ENCODE measurements at places on chromosomes 16 and 17.

DNA sequence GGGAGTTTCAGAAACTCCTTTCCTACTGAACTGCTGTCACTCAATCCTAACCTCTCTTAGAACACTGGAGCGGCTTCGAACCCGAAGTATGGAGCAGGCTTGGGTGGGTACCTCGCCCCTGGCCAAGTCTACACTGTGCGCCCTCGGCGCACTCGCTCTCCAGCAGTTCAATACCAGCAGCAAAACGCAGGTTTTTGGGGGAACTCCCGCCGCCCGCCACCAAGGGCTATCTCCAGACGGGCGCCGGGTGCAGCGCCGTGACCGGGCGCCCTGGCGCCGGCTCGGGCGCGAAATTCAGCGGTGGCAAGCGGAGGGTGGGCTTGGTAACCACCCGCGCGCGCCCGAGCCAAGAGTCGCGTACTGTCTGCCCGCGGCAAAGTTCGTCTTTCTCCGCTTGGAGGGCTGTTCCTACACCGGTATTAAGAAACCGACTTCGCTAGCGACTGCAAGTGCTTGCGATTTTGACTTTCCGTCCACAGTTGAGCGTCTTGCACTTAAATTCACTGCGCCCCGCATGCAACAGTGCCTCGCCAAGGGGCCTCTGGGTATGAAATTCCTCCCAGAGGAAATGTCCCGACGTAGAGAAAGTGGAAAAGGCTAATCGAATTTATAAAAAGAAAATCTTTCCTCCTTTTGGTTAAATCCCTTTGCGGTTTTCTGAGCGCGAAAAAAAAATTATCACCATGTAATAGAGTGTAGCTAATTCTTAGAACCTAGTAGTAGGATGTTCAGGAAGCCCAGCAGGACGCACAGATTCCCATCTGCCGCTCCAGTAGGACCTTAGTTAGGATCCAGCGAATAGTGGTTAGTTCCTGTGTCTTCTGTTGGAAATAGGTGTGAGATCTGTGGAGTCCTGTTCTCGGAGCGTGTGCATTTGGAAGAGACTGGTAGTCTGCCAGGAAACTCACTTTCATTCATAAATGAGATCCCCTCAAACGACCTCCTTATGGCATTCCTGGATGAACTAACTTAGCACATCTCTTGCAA is 5.0 kb upstream of the SALL1 start:
- no peak for DNase-seq

GRCh38 chr16:47984669-47985068 is 171.1 kb downstream of the ABCC12 start:
- no peak for DNase-seq

DNA sequence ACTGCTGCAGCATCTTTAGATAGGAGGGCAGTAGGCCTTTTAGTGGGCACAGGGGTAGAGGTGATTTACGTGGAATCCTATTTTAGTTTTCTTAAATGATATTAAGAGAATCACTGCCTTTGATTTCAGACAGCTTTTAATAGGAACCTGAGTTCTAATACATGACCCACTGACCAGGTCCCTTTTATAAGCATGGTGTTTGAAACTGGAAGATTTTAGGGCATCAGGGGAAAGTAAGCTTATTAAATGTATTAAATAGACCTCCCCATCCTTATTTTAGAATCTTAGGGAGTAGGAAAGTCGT is 2.0 kb downstream of the MSL1 start:
- DNase-seq, result no peak

DNA sequence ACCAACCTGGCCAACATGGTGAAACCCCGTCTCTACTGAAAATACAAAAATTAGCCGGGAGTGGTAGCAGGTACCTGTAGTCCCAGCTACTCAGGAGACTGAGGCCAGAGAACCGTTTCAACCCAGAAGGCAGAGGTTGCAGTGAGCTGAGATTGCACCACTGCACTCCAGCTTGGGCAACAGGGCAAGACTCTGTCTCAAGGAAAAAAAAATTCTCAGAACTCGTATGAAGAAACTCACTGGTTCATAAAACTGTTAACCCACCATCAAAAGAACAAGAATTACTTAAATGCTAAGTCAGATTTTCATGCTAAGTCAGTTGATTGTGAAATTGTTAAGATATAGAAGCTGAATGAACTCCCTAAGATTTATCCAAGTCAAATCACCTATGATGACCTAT is 31.3 kb downstream of the SLC39A11 start:
- DNase-seq, result no peak

GRCh38 chr17:977166-977565 is 2.4 kb downstream of the NXN start:
- DNase-seq, result no peak

- DNase-seq, result no peak
These were observed 26.0 kb downstream of the NME3 start for GRCh38 chr16:1745181-1745899.

- no peak for DNase-seq
These were observed 132.7 kb upstream of the HSBP1 start for GRCh38 chr16:83674931-83675535.

DNA sequence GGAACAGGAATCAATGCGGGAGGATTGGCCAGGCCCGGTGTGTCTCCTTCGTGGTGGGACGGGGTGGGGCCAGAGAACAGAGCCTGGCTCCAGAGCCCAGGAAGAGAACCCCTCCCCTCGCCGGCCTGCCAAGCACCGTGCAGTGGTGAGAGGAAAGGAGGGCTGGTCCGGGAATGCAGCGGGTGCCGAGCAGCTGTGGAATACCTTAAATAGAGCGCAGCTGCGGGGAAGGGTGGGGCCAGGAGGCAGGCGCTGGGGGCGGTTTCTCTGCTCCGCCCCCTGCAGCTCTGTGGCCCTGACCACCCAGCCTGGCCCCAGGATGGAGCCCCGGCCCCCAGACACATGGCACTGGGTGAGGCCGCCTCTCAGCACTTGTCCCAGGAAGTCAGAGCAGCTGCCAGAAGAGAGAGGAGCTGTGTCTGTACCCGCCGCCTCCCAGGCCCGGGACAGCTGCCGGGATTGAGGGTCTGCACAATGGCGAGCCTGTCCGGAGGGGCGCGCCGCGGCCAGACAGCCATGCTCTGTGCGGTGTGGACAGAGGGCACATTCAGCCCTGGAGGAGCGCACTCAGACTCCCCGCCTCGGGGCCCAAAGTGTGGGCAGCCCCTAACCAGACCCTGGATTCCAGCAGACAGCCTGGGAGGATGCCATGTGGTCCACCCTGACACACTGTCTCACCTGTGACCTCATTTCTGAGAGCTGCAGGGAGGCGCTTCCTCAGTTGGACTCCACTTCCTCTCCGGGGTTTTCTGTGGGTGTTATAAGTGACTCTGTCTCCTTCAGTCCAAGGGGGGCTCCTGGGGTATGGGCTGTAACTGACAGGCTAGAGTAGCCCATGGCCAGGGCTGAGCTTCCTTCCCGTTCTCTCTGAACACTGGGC is 268.8 kb downstream of the SEC14L1 start:
- DNase-seq, result peak; percentile 56

DNA sequence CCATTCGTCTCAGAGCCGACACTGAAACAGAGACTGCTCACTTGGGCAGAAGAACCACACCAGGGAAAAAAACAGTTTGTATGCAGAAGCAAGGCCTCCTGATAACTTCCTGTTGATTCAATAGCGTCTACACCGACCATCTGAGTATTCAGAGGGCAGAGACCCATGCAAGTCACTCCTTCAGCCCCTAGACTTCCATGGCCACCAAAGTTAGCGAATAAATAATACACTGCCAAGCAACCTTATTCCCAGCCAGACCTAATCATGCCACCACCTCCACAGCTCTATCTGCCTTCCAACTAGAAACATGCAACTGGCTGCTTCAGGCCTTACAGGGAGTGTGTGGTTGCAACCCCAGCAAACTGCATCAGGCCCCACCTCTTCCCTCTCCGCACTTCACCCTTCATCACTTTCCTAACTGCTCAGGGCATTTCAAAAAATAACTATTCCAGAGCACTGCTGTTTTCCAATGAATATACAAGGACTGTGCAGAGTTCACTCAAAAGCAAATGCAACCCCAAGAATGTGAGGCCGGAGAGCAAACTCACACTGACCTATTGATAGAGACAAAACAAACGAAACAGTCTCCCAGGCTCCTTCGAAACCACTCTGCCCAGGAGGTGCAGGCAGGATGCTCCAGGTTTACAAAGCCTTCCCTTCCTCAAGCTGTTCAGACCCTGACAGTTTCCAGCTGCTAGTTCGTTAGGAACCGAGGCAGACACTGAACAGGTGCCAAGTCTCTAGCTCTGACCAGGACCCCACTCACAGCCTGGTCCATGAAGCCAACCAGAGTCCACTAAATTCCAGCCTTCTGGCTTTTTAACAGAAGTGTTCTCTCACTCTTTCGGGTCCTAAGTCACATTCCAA is 3.6 kb downstream of the USP7 start:
- DNase-seq, result peak; percentile 41

DNA sequence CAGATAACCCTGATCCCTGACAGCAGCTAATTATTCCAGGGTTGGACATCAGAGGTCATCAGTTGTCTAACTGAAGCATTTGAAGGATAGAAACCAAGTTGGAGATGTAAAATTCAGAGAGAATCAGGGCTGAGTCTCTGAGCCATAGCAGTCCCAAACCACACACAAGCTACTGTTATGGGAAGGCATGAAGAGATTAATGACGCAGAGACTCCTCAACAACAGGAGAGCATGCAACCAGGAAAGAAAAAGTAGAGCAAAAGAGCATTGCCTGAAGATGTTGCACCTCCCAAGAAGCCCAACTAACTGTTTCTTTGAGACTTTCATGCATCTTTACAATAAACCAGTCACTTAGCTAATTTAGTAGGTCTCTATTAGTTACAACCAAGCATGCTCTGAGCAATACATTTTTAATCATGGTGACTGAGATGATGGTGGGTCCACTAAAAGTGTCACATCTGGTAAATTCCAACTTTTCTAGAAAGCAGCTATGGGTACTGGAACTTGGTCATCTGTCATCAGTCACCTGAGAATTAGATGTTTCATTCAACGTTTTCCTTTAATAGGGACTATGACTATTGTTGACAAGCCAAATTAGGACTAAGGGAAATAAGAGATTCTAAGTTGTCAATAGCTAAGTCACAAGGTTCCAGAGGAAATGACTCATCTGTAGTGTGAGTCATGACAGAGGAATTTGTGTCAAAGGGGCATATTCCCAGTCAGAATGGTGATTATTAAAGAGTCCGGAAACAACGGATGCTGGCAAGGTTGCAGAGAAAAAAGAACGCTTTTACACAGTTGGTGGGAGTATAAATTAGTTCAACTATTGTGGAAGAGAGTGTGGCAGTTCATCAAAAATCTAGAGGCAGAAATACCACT is 239.8 kb downstream of the CHD9NB start:
- no peak for DNase-seq

- DNase-seq, result peak; percentile 70
These were observed 14.0 kb downstream of the NR1D1 start for GRCh38 chr17:40086150-40087044.

- DNase-seq, result no peak
These were observed 24.8 kb upstream of the ENGASE start for GRCh38 chr17:79049821-79050220.

DNA sequence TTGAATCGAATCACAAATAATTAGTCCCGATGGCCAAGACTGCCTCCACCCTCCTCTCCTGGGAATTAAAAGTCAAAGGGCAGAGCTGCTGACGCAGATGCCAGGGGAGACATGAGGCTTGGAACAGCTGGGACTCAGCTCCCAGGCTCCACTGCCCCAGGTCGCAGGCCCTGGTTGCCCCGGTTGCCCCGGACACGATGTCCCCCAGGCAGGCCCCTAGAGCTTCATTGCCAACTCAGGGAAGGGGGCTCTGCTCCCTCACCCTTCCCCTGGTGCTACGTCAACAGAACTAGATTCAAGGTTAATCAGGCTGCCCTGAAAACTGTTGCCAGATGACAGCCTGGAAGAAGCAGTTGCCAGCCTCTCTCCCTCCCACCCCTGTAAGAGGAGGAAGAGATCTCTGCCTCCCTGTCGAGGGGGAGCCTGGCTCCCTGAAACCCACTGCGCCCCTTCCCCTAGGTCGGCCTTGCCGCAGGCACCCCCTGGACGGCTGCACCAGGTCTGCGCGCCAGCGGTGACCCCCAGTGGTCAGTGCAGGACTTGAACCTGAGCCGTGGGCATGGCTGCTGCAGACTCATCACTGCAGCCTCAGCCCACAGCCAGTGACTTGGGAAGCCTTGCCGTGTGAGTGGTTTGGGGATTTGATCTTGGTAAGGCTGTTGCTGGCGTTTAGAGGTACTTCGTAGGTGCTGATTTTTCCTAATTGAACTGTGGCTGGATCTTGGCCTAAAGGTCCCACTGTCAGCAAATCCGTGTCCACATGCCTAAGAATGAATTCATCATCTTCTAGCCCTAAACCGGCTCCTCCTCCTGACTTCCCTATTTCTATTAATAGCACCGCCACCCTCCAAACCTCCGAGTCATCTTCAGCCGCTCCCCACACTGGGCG is 84.1 kb upstream of the TOB1 start:
- DNase-seq, result peak; percentile 66

- DNase-seq, result peak; percentile 37
These were observed 392.9 kb upstream of the EEF2KMT start for GRCh38 chr16:5490499-5490898.

GRCh38 chr17:50076591-50077235 is 18.4 kb upstream of the PDK2 start:
- no peak for DNase-seq

- DNase-seq, result peak; percentile 85
These were observed 20.3 kb upstream of the NFATC3 start for GRCh38 chr16:68064791-68065365.

DNA sequence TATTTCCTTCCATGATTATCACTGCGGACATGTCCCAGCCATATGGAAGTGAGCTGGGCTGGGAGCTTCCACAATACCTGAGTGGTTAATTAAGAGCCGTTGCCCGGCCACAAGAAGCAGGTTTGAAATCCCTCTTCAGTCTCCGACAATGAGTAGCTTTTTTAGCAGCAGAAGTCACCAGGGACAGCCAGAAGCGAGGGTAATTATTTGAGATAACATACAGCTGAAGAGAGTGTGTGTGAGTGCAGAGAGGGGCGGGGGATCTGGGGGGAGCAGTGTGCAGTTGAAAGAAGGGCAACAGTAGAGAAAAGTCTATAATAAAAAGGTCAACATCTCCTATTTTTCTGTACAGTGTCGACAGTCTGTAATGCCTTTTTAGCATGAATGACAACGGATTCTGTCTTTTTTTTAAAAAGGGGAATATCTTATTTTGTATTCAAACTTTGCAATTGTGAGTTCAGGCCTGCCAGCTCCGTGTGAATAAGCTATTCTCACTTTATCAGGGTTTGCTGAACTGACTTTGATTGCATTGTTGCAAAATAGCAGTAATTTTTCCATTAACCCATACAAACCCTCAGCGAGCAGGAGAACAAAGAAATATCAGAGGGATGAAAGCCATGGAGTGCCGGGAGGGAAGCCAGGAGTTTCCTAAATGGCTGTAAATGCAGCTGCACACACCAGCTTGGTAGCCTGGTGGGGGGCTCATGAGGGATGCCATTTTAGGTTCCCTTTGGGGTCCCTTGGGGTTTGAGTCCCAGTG is 220.3 kb upstream of the IRX3 start:
- DNase-seq, result no peak

- no peak for DNase-seq
These were observed 110.4 kb downstream of the CMIP start for GRCh38 chr16:81554979-81555378.

DNA sequence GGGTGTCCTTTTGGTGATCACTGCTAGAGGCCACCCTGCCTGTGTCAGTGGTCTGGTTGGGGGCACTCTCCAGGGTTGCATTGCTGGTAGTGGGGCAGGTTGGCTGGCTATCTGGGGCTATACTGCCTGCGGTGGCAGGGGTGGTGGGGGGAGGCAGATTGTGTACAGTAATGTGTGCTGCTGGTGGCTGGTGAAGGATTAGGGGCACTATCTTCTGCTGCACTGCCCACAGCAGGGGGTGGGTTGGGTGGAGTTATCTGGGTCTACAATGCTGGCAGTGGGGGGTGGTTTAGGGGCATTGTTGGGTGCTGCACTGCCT is 204.0 kb upstream of the WSB1 start:
- DNase-seq, result no peak

- peak; percentile 49 for DNase-seq
These were observed 66.1 kb downstream of the AXIN2 start for GRCh38 chr17:65495122-65496055.

Data from activated naive CD4-positive, alpha-beta T cell treated with anti-CD3 and anti-CD28 coated beads, Interleukin-2, amount 10 ng/mL, durations not matched to agents 7 days and 5 days (primary cell).